Upper lobe of left lung (tissue), 6 donors: ENCODE measurements at places on chromosomes 1 and 21.

DNA sequence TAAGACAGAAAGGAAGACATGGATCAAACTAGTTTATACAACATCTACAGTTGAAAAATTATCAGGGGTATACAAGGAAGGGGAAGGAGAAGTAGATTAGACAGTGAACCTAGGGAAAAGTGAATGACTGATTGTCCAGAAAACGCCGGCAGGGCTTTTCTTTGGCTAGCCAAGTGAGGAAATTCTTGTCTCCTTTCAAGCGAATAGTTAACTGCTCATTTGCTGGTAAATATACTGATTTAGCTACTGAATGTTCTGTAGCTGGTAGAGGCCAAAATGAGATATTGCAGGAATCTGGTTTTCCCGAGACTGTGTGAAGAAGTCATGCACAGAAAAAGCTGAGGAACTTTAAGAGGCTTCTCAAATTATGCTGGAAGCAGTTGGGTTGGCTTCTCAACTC is 128.5 kb upstream of the ZNHIT6 start:
- no peak for DNase-seq
- no peak overlapping the region for H3K4me3 ChIP-seq
- H3K27ac ChIP-seq = no peak overlapping the region

DNA sequence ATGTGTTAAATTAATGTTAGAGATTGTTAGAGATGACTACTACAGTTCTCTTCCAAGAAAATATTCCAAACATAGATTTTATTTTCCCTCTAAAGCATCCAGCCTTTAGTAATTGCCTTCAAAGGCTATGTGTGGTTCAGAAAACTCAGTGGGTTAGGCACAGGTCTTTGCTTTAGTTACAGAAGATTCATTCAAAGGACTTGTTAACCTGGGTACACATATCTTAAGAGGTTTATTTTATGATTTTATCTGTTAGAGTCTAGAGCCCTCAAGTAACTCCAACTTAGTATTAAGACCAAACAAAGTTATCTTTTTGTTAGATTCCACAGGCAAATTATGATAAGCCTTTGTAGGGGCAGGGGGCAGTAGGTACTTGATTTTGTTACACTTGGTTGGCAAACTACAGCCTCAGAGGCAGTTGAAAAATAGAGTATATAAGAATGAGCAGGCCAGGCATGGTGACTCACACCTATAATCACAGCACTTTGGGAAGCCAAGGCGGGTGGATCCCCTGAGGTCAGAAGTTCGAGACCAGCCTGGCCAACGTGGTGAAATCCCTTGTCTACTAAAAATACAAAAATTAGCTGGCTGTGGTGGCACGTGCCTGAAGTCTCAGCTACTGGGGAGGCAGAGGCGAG is 37.9 kb downstream of the CXADR start:
- no peaks in the 10 kb centered on the region for H3K27me3 ChIP-seq
- H3K27ac ChIP-seq = no peak overlapping the region
- DNase-seq = no peak
- H3K4me1 ChIP-seq = no peaks in the 10 kb centered on the region
- no peaks in the 10 kb centered on the region for H3K36me3 ChIP-seq

- H3K27me3 ChIP-seq = no peaks in the 10 kb centered on the region
- H3K36me3 ChIP-seq = peaks cover 20% of the 10 kb centered on the region
- H3K4me3 ChIP-seq = no peak overlapping the region
- DNase-seq = no peak
Measured at GRCh38 chr1:208100906-208101305, 143.3 kb downstream of the PLXNA2 start.

GRCh38 chr1:55211863-55212262 is 3.3 kb downstream of the USP24 start:
- peak overlapping the region; percentile 30 for H3K27ac ChIP-seq
- DNase-seq = no peak
- H3K27me3 ChIP-seq = no peaks in the 10 kb centered on the region
- H3K4me1 ChIP-seq = peaks cover 63% of the 10 kb centered on the region
- H3K4me3 ChIP-seq = no peak overlapping the region
